ENCODE measurements at places on chromosomes 1 and 21.

DNA sequence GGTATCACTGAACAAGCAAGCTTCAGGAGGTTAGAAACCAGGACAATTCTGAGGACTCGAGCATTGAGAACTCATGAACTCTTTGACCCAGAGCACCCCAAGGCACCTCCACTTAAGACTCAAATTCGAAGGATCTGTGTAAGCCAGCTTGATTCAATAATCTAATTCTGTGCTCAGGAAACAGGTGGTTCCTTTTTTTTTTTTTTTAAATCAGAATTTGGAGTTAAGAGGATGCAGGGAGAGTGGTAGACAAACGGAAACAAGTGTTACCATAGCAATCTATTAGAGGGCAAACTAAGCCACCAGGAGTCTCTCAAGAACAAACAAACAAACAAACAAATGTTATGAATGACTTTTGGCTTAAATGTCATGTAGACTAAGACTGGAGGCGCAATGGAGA lies 53.8 kb upstream of the DPH5 start:
- no peaks in the 10 kb centered on the region for H3K36me3 ChIP-seq
- no peak overlapping the region for H3K27ac ChIP-seq
- no peak overlapping the region for H3K4me3 ChIP-seq
- H3K27me3 ChIP-seq = no peaks in the 10 kb centered on the region
- DNase-seq = no peak

- DNase-seq = no peak
- H3K36me3 ChIP-seq = no peaks in the 10 kb centered on the region
- H3K4me3 ChIP-seq = no peak overlapping the region
- H3K4me1 ChIP-seq = no peaks in the 10 kb centered on the region
- no peak overlapping the region for H3K27ac ChIP-seq
Observed at GRCh38 chr1:154448331-154448811, 43.2 kb downstream of the IL6R start.

- H3K4me3 ChIP-seq = no peak overlapping the region
- no peak overlapping the region for H3K27ac ChIP-seq
- peaks cover 14% of the 10 kb centered on the region for H3K4me1 ChIP-seq
- peak; percentile 58 for DNase-seq
Observed at GRCh38 chr1:8941906-8942305, 3.8 kb upstream of the CA6 start.

DNA sequence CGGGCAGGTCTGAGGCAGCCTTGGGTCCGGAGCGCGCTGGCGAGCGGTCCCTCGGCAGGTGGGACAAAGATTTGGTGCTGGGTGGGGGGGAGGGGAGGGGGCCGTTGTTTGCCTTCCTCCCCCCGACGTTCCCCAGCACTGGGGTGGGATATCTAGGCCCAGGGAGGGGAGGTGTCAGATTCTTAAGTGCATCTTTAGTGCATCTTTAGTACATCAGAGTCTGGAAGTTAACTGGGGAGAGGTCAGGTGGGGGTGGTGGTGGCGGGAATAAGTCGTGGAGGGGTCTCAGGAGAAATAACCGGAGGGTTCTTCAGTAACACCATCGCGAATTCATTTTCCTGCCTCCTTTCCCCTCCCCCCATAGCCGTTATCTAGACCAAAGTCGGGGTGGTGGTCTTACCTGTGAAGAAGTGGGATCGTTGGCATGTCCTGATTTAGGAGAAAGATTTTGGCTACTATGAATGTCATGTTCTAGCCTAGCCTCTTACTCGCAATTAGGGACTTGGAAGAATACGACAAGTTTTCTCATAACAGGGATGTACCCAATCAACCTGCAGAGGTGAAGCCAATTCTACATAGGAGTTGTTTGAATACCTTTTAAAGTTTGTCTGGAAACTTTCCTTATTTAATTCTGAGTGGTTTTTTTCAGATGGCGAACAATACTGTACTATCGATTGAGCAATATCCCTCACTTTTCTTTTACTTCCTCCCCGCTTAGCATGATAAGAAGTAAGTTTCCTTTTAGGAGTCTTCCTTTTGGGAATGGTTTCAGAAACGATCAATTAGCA lies 886 bp downstream of the ZMYM4 start:
- no peaks in the 10 kb centered on the region for H3K27me3 ChIP-seq
- H3K27ac ChIP-seq = peak overlapping the region; percentile 91
- H3K4me1 ChIP-seq = peaks cover 19% of the 10 kb centered on the region
- no peak for DNase-seq
- H3K36me3 ChIP-seq = peaks cover 8% of the 10 kb centered on the region

DNA sequence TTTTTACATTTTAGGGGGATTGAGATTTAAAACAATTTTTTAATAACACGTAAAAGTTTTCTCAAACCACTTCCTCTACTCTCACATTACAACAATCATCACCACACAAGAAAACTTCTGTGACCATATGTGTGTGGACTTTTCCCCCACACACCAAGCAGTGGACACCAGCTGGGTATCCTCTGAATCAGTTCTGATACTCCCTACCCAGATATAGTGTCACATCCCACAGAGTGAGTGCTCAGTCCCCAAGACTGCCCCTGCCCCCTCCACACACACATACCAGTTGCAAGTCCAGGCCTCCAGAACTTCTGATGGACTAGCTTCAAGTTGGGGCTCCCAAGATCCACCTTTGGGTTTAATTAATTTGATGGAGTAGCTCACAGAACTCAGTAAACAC lies 53.3 kb upstream of the QSOX1 start:
- no peaks in the 10 kb centered on the region for H3K4me1 ChIP-seq
- no peak overlapping the region for H3K27ac ChIP-seq
- DNase-seq = no peak
- peaks cover 6% of the 10 kb centered on the region for H3K36me3 ChIP-seq

- H3K27me3 ChIP-seq = no peaks in the 10 kb centered on the region
- peaks cover 16% of the 10 kb centered on the region for H3K4me1 ChIP-seq
- peaks cover 22% of the 10 kb centered on the region for H3K36me3 ChIP-seq
- no peak overlapping the region for H3K27ac ChIP-seq
- H3K4me3 ChIP-seq = no peak overlapping the region
- no peak for DNase-seq
Observed at GRCh38 chr1:173870252-173871075, 2.3 kb downstream of the ZBTB37 start.

DNA sequence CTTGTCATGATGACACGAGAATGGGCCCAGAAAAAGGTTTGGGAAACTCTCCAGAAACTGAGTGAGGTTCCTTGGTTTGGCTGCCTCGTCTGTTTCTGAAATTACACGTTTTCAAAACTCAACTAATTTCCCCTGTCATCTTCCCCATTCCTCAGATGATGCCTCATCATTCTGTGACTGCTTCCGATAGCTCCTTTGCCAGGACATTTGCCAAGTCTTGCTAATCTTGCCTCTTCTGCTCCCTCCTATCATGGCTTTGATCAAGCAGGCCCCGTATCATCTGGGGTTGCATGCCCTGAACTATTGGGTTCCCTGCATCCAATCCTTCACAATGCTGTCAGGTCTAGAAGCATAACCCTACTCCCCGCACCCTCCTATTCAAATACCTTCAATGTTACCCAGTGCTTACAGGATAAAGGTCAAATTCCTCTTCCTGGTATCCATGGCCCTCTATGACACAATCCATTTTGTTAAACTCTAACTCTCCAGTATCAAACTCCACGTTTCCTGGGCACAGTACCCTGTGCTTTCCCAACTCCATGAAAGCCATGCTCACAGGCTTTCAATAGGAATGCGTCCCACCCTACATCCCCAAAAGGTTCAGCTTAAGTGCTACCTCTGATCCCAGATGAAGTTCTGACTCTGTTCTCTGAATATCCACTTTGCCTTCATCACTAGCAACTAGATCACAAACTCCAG lies 22.2 kb upstream of the TMEM200B start:
- no peak overlapping the region for H3K4me3 ChIP-seq
- no peak overlapping the region for H3K27ac ChIP-seq
- H3K4me1 ChIP-seq = no peaks in the 10 kb centered on the region
- DNase-seq = no peak
- peaks cover 15% of the 10 kb centered on the region for H3K36me3 ChIP-seq

- H3K36me3 ChIP-seq = no peaks in the 10 kb centered on the region
- H3K27ac ChIP-seq = peak overlapping the region; percentile 40
- H3K4me1 ChIP-seq = peaks cover 5% of the 10 kb centered on the region
- H3K27me3 ChIP-seq = no peaks in the 10 kb centered on the region
Observed at GRCh38 chr1:19289244-19289643, 674 bp upstream of the AKR7A3 start.

GRCh38 chr1:27026621-27027574 lies 14.2 kb upstream of the TENT5B start:
- H3K27ac ChIP-seq = no peak overlapping the region
- H3K4me1 ChIP-seq = no peaks in the 10 kb centered on the region
- no peak for DNase-seq
- H3K4me3 ChIP-seq = no peak overlapping the region

GRCh38 chr1:172883387-172883791 lies 167.4 kb downstream of the TNFSF18 start:
- no peaks in the 10 kb centered on the region for H3K27me3 ChIP-seq
- DNase-seq = no peak
- no peak overlapping the region for H3K27ac ChIP-seq
- H3K4me1 ChIP-seq = no peaks in the 10 kb centered on the region
- no peak overlapping the region for H3K4me3 ChIP-seq

DNA sequence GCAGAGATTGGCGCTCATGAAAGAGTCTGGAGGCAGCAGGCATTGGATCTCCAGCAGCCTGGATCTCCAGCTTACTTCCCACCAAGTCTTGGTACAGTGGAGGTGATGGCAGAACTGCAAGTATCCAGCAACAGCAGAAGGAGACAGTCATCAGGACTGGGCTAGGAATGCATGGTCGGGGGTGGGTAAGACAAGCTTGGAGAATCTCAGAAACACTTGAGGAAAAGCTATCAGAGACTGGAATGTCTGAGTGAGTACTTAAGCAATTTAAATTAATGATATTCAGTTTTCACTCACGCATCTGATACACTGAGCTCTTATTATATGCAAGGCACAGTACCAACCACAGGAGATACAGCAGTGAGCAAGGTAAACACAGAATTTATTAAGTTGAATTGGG lies 9.8 kb downstream of the TMEM35B start:
- no peak overlapping the region for H3K27ac ChIP-seq
- no peak overlapping the region for H3K4me3 ChIP-seq
- no peaks in the 10 kb centered on the region for H3K36me3 ChIP-seq
- no peaks in the 10 kb centered on the region for H3K27me3 ChIP-seq
- no peak for DNase-seq

- no peak for DNase-seq
- peaks cover 6% of the 10 kb centered on the region for H3K4me1 ChIP-seq
- no peak overlapping the region for H3K4me3 ChIP-seq
- no peaks in the 10 kb centered on the region for H3K36me3 ChIP-seq
- no peaks in the 10 kb centered on the region for H3K27me3 ChIP-seq
- no peak overlapping the region for H3K27ac ChIP-seq
Observed at GRCh38 chr1:109639841-109640184, 16.1 kb upstream of the GSTM4 start.

GRCh38 chr1:46690931-46691421 lies 19.3 kb downstream of the TEX38 start:
- H3K4me1 ChIP-seq = no peaks in the 10 kb centered on the region
- H3K4me3 ChIP-seq = no peak overlapping the region
- H3K36me3 ChIP-seq = peaks cover 35% of the 10 kb centered on the region

GRCh38 chr1:29466258-29466657 lies 229.9 kb downstream of the PTPRU start:
- H3K4me3 ChIP-seq = no peak overlapping the region
- H3K36me3 ChIP-seq = no peaks in the 10 kb centered on the region
- DNase-seq = no peak
- H3K4me1 ChIP-seq = no peaks in the 10 kb centered on the region

- peak overlapping the region; percentile 35 for H3K4me3 ChIP-seq
- H3K4me1 ChIP-seq = no peaks in the 10 kb centered on the region
- no peaks in the 10 kb centered on the region for H3K36me3 ChIP-seq
- no peak overlapping the region for H3K27ac ChIP-seq
- peaks cover 17% of the 10 kb centered on the region for H3K27me3 ChIP-seq
Observed at GRCh38 chr1:50332941-50333594, 90.2 kb downstream of the DMRTA2 start.
